Stimulated activated CD4-positive, alpha-beta T cell treated with anti-CD3 and anti-CD28 coated beads, Interleukin-2, amount 100 ng/mL, for 48 hours (primary cell): ENCODE measurements at places on chromosomes 5 and 9.

GRCh38 chr5:149857499-149857898 lies 87.1 kb downstream of the PDE6A start:
- no peak for DNase-seq

- DNase-seq = no peak
Observed at GRCh38 chr9:14313951-14314423, at the start of gene NFIB. Gene NFIB (minus strand): TSS chr9:14314141. CDS start chr9:14313511, 630 bp downstream.

- DNase-seq = no peak
Observed at GRCh38 chr5:32559411-32559810, 25.9 kb upstream of the SUB1 start.

GRCh38 chr9:113548221-113549041 lies 84.9 kb downstream of the RGS3 start:
- no peak for DNase-seq

- DNase-seq = no peak
Observed at GRCh38 chr5:74426506-74426905, 214.0 kb downstream of the ENC1 start.

DNA sequence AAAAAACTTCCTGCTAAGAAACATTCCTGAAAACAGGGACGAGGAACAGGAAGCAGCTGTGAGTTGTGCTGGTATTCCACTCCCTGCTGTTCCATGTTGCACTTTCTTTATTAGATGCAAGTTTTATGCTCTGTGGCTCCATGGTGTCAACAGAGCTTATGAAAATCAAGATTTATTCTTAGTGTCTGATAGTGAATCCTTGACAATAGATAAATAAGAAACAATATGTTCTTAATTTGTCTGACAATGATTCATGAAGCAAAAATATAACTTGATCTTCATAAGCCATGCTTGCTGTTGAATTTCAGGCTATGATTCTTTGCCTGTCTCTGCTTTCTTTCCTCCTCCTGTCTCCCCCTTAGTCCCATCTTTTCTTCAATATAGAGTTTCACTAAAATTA lies 119.6 kb downstream of the DROSHA start:
- no peak for DNase-seq
